Esophagus squamous epithelium (tissue), 5 donors: ENCODE measurements at places on chromosomes 6 and 20.

GRCh38 chr20:23125625-23126191 lies 39.6 kb upstream of the CD93 start:
- no peak for DNase-seq

DNA sequence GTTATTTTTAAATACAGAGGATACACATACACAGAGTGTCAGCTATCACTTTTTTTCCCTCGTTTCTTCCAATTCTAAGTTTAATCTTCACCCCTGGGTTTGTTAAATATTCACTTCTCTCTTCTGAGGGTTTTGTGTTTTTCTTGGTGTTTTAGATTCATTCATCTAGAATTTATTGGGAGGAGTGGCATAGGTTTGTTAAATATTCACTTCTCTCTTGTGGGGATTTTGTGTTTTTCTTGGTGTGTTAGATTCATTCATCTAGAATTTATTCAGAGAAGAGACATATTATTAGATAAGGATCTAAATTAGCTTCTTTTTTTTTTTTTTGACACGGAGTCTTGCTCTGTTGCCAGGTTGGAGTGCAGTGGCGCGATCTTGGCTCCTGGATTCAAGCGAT lies 3.9 kb downstream of the GTF2H5 start:
- no peak for DNase-seq

- no peak for DNase-seq
Measured at GRCh38 chr6:139747154-139747553, 372.7 kb upstream of the CITED2 start.

GRCh38 chr20:50295762-50296449 lies 105.3 kb downstream of the CEBPB start:
- DNase-seq, result no peak

DNA sequence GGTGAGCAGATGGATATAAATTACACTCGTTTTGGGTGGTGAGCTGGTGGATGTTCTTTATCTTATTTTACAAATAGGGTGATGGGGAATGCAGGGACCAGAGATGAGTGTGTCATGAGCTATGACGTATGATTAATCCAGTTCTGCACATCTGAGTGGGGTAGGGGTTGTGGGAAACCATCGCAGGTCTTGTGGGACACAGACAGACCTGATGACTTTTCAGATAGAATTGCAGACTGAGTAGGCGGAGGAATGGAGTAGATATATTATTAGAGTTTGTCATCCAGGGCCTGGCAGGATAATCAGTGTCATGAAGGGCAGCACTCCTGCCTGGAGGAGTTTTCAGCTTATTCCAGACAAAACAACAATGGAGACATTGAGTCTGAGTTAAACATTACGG lies 12.9 kb upstream of the DSP start:
- no peak for DNase-seq

DNA sequence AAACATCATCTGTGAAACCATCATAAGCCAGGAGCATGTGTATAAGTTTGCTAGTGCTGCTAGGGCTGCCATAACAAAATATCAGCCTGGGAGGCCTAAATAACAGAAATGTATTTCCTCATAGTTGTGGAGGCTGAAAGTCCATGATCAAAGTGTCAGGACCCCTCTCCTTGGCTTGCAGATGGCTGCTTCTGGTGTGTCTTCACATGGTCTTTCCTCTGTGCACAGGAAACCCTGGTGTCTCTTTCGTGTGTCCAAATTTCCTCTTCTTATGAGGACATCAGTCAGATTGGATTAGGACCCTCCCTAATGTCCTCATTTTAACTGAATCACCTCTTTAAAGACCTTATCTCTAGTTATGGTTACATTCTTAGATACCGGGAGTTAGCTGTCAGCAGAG lies 6.2 kb upstream of the CITED2 start:
- DNase-seq, result no peak
